ENCODE measurements at places on chromosomes 6 and 20. TPM values are rescaled to one million over a fixed set of nuclear protein-coding genes. Genes with fewer than 3 reads are reported as not detected.

GRCh38 chr20:57953638-57954037 lies 243.8 kb upstream of the PMEPA1 start:
- DNase-seq: no peak

- no peak for DNase-seq
Measured at GRCh38 chr6:78864957-78865356, 2.4 kb upstream of the IRAK1BP1 start.

TPMT gene
- polyA plus RNA-seq: 4.5 TPM

DNA sequence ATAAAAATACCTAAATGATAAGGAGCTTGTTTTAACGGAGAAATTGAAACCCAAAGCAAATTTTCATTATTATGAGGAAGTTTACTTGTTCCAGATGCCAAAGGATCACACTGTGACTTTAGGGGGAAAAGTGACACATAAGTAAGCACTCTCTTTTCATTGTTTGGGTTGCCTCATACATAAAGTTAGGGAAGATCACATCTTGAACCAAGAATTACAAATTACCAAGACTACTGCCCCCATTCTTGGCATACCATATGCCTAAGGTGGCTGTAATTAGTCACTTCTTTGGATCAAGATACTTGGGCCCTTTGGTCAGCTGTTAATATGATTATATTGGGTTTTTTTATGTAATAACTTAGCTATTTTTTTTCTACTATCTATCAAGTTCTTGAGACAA lies 269.0 kb downstream of the COL12A1 start:
- no peak for DNase-seq

- no peak for DNase-seq
Measured at GRCh38 chr6:80639181-80639629, 532.7 kb downstream of the BCKDHB start.

GRCh38 chr20:57934007-57934805 lies 224.4 kb upstream of the PMEPA1 start:
- DNase-seq: no peak

SNAP91 gene
- polyA plus RNA-seq: 0.91 TPM

- DNase-seq: no peak
Measured at GRCh38 chr6:149717255-149717587, 680 bp downstream of the LATS1 start.
